ENCODE measurements at places on chromosomes 1 and 21.

DNA sequence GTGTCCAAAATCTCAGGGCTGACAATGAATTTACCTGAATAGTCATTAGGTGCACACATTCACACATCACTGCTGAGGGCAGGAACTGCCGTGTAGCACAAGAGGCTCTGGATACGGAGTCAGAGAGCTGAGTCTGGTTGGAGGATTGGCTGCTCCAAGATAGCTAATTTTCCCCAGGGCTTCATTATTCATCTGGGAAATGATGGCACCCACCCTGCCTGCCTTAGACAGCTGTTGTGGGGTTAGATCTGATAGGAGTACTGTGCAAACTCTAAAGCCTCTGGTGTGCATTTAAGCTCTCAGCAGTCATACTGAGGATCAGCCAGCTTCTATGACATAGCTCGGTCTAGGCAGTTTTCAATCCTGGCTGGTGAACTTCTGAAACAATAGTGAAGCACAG, 67.0 kb downstream of the LMX1A start:
- no peak for DNase-seq

DNA sequence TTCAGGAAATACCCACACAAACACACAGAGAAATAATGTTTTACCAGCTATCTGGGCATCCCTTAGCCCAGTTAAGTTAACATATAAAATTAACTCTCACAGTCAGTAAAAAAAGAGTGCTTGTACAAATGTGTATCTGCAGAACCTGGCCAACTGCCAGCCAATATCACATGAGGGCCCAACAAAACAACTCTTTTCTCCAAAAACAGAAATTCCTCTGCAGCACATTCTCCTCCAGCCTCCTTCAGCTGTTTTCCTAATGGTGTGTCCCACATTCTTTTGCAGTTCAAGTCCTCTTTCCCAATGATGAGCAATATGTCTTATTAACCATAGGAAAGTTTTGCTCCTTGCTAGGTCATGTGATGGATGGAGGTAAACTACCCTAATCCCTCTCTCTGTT, 75.5 kb downstream of the LRRC7 start:
- DNase-seq = no peak

GRCh38 chr1:93713341-93713740, 31.7 kb upstream of the BCAR3 start:
- DNase-seq = no peak

- DNase-seq = no peak
Measured at GRCh38 chr1:68777851-68778250, 281.0 kb upstream of the DEPDC1 start.

- no peak for DNase-seq
Measured at GRCh38 chr1:84763912-84764680, 73.8 kb upstream of the SSX2IP start.

- no peak for DNase-seq
Measured at GRCh38 chr1:91605566-91605965, 104.9 kb downstream of the CDC7 start.

DNA sequence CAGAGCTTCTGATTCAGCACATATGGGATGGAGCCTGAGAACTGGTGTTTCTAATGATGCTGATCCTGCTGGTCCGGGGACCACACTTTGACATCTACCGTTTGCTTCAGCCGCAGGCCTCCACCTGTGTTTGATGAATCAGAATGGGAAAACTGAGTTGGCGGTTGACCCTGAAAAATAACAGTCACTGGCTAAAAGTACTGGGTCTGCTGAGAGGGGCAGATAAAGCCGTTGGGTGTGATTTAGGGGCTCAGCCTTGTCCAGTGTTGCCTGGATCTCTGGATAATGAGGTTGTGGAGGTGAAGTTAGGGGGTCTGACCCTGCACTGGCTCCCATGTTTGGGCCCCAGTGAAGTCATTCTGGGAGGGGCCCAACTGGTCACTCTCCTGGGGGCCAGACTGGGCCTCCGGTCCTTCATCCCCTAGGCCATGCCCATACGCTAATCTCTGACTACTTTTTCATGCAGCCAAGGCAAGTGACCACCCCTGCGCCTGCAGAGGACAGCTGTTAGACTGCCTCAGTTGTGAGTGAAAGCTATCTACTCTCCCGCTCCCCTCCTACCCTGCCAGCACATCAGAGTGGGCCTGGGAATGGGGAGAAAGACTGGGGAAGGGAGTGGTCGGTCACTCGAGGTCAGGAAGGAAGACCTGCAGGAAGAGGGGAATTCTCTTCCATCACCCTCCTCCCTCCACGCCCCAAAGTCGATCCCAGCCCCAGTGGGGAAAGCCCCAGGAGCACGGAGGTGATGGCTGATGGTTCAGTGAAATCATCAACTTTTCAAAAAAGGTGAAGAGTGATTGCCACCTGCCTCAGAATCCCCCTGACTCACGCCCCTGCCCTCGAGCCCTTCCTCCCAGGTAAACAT, 27.7 kb downstream of the VASH2 start:
- no peak for DNase-seq

DNA sequence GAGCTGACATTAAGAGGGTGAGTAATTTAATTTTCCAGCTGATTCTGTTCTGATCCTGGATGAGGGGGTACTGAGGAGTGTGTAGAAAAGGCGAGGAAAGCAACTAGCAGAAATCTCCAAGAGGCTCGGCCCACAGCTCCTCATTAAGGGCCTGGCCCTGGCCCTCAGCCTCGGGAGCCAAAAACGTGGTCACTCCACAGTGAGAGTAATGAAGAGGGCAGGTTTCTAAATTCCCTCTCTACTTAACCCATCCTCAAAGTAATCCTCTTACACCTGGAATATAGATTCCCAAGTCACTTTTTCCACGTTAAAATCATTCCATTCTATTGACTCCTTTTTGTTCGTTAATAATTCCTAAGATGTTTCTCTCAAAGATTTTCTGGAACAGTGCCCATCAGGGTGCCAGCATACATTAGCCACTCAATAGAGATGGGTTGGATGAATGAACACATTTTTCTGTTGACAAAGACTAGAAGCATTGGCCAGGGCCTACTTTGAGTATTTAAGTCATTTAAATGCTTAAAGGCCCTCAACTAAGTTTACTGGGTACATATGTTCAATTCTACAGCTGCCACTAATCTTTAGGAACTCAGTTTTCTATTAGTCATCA, 1.1 kb upstream of the COL11A1 start:
- no peak for DNase-seq

- peak; percentile 22 for DNase-seq
Measured at GRCh38 chr1:160826546-160826945, 30.6 kb downstream of the LY9 start.

- peak; percentile 57 for DNase-seq
Measured at GRCh38 chr1:156666862-156667609, 10.2 kb downstream of the NES start.

GRCh38 chr1:12136916-12137610, 29.7 kb upstream of the TNFRSF1B start:
- peak; percentile 26 for DNase-seq

GRCh38 chr1:46525253-46525983, 26.0 kb downstream of the KNCN start:
- no peak for DNase-seq

DNA sequence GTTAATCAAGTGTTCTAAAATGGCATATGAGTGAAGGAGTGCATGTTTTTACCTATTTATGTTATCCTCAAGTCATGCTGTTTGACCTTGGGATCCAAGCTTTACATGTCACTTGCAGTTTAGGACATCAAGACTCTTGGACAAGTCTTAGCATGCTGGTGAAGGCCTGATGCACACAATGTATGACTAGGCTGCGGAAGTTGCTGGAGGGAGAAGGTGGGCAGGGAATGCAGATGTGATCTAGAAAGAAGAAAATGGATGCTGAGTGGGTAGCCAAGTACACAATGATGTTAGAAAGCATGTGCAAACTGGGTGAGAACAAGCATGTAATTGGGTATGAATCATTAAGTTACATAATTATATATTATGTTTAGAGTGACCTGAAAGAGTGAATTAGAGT, 301.8 kb downstream of the BRINP2 start:
- no peak for DNase-seq
